CD4-positive, alpha-beta memory T cell (primary cell): ENCODE measurements at places on chromosomes 12 and 14.
A peak's percentile ranks its signal among the peaks of the same experiment; 100 is the strongest.

- DNase-seq, result no peak
Measured at GRCh38 chr12:108447168-108447832, 67.8 kb upstream of the FICD start.

DNA sequence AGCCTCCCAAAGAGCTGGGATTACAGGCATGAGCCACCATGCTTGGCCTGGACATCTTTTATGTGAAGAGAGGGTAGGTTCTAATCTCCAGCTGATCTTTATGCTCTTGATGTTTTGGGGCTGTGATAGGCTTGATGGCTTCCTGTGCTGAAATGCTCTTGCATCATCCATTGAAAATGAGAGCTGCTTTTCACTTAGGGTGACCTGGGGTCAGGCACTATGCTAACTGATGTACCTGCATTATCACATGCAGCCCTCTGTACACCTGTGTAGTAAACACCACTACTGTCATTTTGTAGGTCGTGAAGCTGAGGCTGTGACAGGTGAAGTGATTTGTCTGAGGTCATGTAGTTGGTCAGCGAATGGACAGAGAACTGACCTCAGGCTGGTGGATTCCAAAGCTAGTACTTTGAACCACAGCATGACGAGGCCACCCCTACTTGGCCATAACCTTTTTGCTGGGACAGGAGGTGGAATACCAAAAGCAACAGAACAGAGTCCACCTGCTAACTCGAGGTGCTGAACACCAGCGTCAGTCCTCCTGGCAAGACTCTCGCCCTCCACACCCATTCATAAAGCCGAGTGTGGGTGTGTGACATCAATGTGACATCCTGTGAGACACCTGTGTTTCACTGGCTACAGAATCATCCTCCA, 69.1 kb downstream of the C12orf75 start:
- no peak for DNase-seq

DNA sequence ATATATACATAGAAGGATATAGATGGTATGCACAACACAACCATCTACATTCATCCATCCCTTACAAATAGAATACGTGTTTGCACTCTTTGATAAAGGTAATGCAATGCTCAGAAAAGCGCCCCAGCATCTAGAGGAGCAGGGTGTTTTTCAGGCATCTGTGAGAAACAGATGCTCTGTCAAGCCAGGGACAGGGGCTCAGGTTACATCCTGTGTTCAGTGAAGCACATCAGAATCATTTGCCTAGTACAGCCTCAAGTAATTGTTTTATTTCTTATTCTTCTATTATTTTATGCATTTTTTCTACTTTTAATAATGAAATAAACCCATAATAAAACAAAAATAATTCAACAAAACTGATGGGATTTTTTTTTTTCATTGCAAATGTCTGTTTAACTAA, 50.5 kb upstream of the HIF1A start:
- no peak for DNase-seq

GRCh38 chr12:68158432-68158831, 1.1 kb downstream of the IFNG start:
- peak; percentile 37 for DNase-seq

- no peak for DNase-seq
Measured at GRCh38 chr14:72783741-72784140, 110.2 kb downstream of the DPF3 start.

DNA sequence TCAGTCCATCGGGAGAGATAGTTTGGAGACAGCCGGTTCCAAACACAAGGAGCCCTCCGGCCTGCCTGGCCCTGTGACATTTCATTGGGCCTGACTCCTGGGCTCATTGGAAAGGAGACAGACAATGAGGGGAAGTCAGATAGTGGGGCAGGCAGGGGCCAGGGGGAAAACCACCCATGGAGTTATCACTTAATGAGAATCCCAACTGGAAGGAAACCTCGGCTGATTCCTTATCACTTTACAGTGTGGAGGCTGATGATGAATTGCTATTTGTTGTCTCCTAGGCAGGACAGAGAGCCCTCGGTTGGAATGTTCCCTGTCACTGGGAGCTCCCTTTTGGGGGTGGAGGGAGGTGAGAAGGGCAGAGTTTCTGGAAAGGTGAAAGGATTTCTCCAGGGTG, 44.4 kb downstream of the TBX5 start:
- DNase-seq, result no peak

- no peak for DNase-seq
Measured at GRCh38 chr14:74964787-74965485, 9.5 kb upstream of the PGF start.

DNA sequence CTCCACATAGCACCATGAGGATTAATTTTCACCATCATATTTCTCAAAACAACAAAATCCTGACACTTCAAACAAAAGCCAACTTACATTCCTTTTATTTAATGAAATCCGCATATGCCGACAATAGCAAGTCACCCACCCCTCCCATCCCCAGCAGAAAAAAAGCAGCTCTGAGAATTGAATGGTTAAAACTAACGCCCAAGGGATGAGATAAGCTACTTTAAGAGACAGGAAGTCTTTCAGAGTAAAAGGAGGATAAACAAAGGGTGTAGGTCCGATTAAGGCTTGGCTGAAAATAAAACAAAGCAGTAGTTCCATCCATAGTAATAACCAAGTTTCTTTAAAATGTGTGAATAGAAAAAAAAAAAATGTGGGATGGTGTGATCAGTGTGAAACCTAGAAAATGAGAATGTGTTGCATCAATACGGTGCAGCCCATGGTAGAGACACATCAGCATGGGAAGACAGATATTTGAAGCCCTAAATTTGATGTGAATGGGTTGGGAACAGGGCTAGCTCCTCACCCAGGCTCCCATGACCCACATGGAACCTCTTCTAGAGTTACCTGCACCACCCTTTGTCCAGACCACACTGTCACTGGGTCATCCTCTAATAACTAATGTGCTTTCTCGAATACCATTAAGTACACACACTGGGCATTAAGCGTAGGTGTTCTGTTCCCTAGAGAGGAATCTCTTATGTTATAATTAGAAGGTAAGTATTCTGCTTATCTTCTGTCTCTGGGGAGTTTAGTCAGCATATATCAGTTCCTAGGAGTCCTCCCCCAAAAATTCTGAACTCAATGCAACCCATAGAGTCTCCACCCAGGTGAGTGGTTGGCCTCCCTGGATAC, 31.7 kb downstream of the RTRAF start:
- DNase-seq, result no peak

DNA sequence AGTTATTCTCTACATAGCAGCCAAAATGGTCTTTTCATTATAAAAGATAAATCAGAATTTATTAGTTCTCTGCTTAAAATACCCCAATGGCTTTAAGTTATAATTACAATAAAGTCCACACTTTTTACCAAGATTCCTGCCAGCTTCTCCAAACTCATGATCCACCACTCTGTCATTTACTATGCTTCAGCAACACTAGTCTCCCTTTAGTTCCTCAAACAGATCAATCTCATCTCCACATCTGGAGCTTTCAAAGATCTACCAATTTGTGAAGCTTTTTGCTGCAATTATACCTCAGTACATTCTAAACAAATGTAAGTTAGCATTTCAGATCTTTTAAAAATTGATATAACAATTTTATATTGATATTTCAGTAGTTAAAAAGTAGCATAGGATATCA, 24.9 kb downstream of the CATSPERB start:
- no peak for DNase-seq

- DNase-seq, result no peak
Measured at GRCh38 chr14:70934502-70935134, 27.4 kb downstream of the PCNX1 start.

DNA sequence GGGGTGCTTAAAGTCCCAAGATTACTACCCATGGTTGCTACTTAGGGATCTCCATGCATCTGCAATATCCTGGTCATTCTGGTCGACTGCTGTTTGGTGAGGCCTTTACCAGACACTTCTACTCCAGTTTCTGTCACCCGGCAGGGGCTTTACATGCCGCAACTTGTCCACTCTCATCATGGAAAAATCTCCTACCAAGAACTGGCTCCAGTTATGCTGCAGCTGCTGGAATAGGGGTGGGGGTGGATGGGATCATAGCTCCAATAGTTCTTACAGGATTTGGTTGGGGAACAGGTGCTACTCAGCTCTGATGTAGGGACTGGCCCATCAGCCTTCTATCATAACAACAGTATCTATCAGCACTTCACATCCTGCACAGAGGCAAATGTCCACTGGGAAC, 51.6 kb downstream of the SPTB start:
- DNase-seq, result no peak

DNA sequence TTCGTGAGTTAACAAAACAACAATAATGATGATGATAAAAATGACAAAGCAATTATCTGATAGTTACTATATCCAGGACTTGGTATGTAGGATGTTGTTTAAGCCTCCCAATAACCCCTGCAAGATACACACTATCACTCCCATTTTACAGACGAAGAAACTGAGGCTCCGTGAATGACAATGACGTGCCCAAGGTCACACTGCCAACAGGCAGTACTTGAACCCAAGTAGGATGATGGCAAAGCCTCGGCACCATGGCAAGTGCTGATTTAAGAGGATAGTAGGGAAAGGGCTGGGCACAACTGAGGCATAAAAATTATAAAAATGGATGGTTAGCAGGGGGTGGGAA, 226.8 kb upstream of the LHX5 start:
- no peak for DNase-seq

- no peak for DNase-seq
Measured at GRCh38 chr14:66575014-66575413, 67.1 kb downstream of the GPHN start.
